SK-MEL-5 (cell line): ENCODE measurements at places on chromosomes 5 and 9.

- no peak for DNase-seq
Observed at GRCh38 chr5:6786786-6787495, 73.7 kb downstream of the TENT4A start.

GRCh38 chr5:89451263-89451662 is 568.3 kb upstream of the MEF2C start:
- no peak for DNase-seq

DNA sequence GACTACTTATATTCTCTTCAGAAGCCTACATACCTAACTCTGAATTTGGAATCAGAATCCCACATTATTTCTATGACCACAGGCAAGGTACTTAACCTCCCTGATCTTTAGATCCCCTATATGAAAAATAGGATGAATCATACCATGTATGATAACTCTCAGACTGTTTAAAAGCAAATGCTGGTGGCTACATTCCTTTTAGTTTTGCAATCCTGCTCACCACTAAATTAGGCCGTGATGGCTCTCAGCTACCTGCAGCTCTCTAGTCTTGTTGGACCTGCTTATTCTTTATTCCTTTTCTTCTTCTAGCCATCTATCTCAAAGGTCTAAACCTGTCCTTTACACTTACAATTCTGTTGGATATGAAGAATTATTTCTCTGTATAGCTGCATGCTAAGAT is 303.4 kb upstream of the ATP10B start:
- no peak for DNase-seq

DNA sequence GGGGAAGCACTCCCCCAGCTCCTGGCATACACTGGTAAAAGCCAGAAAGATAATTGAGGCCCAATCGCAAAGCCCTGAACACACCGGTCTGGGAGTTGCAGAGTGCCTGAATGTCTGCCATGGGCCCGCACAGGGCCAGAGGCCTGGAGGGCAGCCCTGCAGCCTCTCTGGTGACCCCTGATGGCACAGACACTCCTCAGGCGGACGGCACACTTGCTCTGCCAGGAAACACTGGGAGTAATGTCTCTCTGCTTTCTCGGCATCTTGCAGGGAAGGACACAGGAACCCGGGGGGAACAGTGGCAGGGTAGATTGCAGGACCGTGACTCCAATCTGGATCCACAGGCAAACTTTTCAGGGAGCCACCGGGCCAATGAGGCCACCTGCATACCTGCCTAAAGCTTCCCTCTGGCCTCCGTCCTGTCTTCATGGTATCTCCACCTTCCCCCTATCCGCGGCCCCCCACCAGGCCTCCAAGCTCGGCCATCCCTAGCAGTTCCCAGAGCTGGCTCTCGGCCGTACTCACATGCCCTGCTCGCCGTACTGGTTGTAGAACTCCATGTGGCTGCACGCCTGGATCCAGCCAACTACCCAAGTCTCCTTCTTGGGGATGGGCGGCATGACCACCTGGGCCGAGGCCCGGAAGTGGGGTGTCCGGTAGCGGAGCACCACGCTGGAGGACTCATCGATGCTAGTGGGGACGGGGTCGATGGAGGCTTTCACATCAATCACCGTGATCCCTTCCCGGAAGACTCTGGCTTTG is 797 bp downstream of the FAM78A start:
- no peak for DNase-seq

DNA sequence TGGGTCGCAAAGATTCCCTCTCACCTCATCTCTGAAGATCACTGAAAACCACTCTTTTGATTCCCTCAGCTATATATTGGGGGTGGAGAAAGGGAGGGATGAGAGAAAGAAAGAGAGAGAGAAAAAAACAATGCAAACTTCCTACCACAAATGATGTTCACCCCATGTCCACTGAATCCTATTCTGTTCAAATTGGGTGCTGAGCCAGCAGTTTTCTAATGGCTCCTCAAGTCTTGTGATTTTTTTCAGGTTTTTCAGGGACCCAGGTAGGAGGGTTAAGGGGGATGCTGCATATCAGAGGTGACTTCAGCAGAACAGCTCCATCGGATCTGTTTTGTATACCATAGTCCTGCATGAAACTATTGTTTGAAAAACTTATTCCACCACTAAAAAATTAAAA is 95.9 kb downstream of the SH3TC2 start:
- DNase-seq = no peak

DNA sequence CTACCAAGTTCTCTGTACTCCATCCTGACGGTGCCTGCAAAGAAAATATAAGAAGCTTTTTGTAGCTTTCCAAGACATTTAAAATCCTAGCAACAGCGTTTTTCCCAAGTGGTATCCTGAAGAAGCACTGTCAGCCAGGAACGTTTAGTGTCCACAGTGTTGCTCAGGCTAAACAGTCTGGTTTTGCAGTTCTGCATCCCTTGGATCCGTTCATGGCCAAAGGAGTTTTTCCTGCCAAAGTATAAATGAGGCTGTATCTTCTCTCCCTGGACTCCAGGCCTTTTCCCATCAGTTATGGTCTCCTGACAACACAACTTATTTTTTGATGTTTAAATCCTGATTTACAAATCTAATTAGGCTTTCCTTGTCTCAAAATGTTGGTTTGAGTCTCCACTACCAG is 925.8 kb downstream of the TLE1 start:
- DNase-seq = no peak

- no peak for DNase-seq
Observed at GRCh38 chr5:113145757-113146387, 169.3 kb downstream of the DCP2 start.

GRCh38 chr9:103798620-103799019 is 295.5 kb upstream of the SMC2 start:
- no peak for DNase-seq

DNA sequence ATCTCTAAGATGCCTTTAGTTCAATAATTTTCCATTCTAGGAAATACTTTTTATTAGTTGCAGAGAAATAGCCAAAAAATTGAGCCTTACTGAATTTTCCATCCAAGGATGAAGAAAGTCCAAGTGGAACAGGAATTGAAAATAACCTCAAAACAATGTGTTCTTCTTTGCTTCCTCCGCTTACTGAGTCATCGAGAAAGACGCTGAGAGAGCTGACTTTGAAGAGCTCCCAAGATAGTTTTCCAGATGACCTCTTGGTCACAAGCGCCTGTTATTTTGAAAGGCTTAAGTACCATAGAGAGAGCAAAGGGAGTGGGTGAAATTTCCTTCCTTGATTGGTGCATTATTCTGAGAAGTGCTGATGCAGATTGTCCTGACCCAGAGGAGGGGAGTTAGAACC is 253.5 kb upstream of the ATP10B start:
- DNase-seq = peak; percentile 65

GRCh38 chr9:79975621-79976256 is 404.0 kb downstream of the TLE4 start:
- no peak for DNase-seq

DNA sequence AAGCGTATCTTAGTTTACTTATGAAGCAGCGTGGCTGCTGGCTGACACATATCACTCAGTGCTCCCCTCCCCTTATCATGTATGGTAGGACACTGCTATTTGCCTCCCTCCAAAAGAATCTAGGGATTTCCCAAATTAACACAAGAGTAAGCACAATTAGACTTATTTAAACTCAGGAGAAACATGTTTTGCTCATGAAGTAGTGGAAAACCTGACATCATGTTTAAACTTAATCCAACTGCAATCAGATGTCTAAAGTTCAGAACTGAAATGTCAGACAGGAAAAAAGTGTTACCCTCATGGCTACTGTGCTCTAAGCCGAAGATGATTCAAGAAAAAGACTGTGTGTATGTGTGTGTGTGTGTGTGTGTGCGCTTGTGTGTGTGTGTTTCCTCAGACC is 324.1 kb upstream of the TNC start:
- no peak for DNase-seq

DNA sequence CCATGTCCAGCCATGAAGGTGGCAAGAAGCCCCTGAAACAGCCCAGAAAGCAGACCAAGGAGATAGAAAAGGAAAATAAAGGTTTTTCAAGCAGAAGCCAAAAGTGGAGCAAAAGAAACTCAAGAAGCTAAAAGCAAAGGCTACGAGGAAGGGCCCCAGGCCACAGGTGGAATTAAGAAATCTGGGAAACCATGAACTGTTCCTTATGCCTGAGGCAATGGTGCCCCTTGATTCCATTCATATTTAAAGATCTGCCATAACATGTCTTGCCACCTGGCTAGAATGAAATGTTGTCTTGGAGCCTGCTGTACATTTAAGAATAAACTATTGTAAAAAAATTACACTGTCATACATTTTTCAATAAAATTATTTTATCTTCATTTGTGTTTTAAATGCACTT is 59.5 kb upstream of the TARS1 start:
- no peak for DNase-seq

GRCh38 chr9:133375116-133375723 is 640 bp downstream of the SURF4 start:
- peak; percentile 47 for DNase-seq

DNA sequence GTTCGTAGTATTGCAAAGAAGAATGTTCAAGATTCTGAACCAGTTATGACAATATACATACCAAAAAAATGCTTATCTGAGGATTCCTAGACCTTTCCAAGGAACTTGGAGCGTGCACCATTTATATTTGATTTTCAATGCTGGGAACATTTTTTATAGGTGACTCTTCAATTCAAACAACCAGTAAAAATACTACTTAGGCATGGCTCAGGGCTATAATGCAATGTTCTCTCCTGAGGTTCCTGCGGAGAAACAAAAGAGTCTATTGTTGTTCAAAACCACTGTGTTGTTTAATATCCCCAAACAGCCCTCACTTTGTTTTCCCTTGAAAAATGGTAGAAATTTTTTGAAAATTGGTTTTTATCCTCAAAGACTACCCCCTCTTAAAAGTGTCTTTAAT is 335.7 kb upstream of the IZUMO3 start:
- DNase-seq = no peak

DNA sequence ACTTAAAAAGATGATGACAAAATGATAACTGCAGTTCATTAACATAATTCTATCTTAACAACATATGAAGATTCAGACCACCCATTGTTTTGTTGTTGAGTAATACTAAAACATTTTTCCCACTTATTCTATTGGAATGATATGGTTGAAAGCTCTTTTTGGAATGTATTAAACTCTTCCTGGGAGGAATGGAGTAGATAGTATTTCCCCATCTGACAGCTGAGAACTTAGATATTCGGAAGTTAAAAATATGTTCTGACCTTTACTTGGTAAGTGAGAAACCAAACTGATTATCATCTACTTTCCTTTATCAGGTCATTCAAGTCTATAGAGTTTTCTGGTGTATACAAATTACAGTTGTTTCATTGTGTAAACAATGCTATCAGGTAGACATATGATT is 452.9 kb downstream of the CSNK1G3 start:
- DNase-seq = no peak

- peak; percentile 24 for DNase-seq
Observed at GRCh38 chr9:69204849-69205248, 30.8 kb downstream of the TJP2 start.

- no peak for DNase-seq
Observed at GRCh38 chr5:122436615-122437014, 124.6 kb downstream of the SNCAIP start.

DNA sequence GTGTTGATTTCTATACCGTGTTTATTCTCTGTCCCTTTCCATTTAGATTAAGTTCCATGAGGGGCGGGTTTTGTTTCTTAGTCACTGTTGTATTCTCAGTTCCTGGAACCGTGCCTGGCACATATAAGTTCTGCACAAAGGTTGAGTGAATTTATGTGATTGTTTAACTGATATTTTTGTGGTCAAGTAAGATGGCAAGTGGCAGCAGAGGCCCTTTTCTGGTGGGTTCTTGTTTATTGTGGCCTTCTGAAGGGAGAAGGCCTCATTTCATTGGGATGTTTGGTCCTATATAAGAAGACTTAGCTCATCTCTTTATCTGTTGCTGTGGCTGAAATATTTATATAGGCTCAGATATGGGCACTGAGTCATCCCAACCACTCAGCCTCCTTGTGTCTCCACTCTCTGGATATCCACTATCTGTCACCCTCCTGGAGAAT is 262.5 kb downstream of the PSAT1 start:
- DNase-seq = no peak
